ENCODE measurements at places on chromosomes 6 and 20.

DNA sequence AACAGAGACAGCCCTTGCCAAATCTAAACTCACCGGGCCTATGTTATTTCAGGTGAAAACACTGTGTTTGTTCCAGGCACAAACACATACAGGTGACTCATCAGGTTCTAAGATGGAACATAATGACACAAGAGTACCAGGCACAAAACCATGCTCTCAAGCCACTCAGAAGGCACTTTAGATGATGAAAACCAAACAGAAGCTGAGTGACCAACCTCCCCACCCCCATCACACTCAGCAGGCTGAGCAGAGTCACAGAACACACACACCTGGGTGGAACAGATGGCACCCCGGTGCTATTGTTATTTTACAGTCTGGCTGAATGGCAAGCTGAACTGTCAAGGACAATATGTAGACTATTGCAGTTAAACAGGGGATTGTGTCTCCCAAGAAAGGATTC lies 20.6 kb upstream of the NKX2-2 start:
- DNase-seq, result peak; percentile 30

DNA sequence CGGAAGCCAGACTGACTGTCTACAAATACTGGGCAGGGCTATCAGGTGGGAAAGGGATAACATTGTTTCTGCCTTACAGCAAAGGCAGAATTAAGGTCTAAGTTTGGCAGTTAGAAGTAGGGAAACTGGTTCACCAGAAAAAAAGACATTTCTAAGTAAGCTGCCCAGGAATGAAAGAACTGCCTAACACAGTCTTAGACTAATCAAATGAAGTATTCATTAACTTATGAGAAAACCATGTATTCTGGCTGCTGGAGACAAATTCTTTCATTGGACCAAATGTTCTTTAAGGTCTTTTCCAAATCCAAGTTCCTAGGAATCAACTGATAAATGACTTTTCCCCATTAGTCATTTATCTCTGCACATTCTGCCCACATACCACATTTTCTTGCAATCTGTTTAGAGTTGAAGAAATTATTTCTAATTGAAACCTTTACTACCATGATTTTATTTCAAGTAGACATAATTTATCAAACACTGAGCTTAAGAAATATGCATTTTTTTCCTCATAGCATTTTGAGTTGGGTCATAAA lies 120.3 kb upstream of the OGFRL1 start:
- no peak for DNase-seq

DNA sequence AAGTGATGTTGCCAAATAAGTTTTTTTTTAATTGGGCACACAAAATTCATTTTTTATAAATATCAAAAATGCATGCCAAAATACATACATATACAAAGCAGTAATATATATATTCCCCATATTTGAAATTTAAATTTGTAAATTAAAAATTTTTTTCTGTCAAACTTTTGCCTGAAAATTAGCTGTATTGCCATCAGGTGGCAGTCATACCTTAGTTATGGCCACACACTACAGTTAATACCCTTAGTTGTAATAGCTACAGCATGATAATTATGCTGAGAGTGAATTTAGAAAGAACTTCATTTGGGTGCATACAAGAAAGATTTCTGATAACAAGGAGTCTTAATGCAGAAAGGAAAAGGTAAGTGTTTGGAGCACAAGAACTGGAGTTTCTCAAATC lies 46.2 kb upstream of the SDHAF4 start:
- DNase-seq, result peak; percentile 11

DNA sequence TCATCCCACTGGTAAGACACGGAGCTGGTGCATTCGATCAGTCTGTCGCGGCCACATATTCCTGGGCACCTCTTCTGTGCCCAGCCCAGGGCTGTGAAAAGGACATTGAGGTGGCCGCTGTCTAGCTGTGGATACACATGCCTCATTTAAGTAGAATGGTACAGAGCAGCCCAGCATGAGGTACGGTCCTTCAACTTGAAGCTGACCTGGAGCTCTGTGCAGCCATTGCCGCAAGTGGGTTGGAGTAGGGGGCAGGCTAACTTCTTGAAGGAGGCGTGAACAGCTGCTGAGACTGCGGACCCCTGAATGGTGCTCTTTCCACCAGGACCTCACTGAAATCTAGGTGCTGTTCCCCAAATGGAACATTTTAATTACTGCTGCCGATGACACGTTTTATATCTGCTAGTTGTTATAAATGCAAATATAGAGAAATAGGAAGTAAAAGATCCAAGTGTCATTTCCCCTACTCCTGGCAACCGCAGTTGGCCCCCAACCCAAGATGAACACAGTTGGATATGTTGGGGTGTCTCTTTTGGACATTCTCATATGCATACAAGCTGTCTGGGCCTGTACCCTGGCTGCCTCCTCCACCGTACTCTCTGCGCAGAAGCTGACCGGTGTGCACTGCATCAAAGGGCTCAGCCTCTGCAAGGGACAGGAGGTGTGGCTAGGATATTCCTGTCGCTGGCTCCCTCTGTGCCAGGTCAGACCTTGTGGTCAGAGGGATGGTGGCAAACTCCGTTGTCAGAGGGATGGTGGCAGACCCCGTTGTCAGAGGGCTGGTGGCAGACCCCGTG lies 86.1 kb downstream of the CDC5L start:
- DNase-seq, result no peak

GRCh38 chr20:47609001-47609400 lies 107.3 kb downstream of the NCOA3 start:
- no peak for DNase-seq

Measured in MM.1S (cell line).